ENCODE measurements at places on chromosomes 7 and 10.

DNA sequence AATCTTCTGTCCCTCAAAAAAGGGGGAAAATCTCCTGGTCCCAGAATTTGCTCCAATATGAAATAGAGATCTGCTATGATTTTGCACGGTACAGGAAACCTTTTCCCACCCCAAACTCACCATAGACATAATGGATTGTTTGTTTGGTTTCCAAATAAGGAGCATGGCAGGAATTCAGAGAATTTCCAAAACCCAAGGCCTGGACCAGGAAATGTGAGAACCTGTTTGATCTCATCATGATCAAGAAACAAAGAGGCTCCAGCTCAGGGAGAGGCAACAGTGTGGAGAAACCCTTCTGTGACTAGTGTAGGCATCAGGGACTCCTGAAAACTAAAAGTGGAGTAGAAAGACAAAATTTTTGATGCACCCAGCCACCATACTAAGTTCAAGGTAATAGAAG lies 1548.1 kb upstream of the LRRTM3 start:
- no peak for DNase-seq

GRCh38 chr7:11846361-11846955 lies 14.5 kb upstream of the THSD7A start:
- DNase-seq, result no peak

DNA sequence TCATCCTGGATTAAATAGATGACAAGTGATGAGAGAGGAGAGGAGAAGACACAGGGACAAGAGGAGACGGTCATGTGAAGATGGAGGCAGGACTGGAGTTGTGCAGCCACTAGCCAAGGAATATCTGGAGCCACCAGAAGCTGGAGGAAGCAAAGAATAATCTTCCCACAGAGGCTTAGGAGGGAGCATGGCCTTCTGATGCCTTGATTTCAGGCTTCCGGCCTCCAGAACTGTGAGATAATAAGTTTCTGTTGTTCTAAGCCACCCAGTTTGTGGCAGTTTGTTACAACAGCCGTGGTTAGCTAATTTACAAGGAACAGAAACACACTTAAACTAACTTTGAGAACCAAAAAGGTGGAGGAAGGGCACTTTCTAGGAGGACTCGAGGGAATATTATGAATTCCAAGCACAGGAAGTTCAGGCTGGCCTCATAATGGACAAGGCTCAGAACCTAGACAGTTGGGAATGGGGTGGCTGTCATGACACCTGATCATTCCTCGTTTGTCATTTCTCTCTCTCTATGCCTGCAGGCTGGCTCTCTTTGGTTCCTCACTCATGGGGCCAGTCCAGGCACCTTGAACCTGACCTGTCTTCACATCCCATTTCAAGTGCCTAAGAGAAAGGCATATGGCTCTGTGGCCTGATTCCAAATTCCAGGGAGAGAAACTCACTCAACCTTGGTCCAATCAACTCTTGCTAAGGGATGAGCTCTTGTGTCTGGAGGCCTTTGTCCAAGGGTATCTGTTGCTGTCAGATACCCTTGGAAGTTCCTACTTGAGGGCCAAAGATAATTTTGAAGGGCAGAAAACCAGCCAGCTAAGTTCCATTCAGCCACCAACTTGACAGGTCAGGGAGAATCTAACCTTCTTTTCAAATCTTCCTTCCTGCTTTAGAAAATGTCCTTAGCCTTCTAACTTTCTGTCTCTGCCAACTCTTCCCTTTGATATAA lies 33.5 kb upstream of the PDZD8 start:
- DNase-seq, result no peak

DNA sequence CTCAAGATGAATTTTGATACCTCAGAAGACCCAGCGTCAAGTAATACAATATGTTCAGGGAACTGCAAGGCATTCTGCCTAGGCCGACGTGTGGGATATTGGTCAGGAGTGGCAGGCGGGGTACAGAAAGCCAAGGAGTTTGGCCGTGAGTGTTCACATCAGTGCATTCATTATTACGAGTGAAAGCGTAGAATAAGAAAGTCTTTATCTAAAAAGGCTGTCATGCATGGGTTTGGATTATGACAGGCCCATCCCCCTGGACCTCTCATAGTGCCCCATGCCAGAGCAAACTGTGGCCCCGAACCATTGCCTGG lies 7.5 kb downstream of the AIMP2 start:
- no peak for DNase-seq

DNA sequence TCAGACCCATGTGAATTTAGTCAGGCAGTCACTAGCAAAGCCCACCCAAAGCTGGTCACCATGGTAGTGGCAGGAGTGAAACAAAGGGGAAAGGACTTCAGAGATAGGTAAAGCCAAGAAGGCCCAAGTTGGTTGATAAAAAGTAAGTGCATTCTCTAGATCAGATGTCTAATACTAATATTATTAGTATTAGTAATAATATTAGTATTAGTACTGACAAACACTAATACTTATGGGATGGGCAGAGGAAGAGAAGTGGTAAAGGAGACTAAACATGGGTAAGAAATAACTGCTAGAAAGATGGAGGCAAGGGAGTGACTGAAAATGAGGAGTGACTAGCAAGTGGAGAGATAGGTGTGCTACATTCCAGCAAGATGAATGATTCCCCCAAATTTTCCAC lies 46.6 kb upstream of the PHYHIPL start:
- DNase-seq, result no peak

DNA sequence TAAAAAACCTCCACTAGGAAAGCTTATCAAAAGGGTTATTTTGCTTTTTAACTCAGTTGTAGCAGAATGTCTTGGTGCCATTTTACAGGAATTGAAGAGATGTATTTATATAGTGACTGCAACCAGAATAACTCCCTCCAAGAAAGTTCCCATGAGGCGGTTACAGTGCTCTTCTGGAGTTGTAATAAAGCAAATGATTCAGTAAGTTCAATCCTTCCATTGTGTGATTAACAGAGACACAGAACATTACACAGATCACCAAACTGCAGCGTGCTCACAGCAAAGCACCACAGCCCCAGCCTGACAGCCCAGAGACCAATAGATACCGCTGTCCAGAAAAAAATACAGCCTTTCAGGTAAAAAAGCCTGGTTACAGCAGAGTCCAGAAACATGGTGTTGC lies 21.9 kb upstream of the CABCOCO1 start:
- DNase-seq, result no peak

DNA sequence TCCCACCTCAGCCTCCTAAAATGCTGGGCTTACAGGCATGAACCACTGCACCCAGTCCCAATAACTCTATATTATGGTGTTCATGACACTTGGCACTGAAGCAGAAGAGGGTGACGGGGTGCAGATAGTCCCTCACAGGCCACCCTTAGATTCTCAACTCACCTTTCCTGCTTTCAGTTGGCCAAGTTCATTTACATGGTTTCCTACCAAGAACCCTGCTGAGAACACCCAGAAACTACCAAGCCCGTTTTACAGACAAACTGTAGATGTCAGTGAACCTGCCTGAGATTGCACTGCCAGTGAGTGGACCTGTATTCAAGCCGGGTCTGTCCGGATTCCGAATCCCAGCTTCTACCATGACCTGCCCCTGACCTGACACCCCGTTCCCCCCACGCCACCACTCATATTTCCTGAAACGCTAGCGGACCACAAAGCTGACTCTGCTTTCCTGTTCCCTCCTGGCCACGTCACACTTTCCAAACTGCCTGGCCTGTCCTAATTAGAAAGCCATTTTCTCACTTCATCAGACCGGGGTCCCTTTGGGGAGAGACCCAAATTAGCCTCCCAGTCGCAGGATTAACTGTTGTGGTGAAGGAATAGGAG lies 17.3 kb downstream of the GRID2IP start:
- DNase-seq, result peak; percentile 14

DNA sequence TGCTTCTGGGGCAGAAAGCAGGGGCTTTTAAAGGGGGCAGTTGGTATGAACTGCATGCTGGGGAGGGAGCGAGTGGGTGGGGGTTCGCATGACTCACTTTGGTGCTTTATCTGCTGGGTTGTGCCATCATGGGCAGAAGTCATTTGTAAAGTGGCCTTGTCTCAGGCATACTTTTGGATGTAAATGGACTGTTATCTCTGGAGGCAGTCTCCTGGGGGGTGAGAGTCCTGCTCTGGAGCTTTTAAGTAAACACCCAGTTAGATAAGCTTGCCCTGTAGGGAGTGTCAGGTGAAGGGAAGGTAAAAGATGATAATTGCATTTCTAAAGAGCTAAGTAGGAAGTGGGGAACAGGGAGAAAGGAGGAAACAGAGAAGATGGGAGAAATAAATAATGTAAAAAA lies 1.6 kb upstream of the GSTO1 start:
- no peak for DNase-seq

- DNase-seq, result no peak
Observed at GRCh38 chr7:79406371-79406770, 47.1 kb downstream of the MAGI2 start.

DNA sequence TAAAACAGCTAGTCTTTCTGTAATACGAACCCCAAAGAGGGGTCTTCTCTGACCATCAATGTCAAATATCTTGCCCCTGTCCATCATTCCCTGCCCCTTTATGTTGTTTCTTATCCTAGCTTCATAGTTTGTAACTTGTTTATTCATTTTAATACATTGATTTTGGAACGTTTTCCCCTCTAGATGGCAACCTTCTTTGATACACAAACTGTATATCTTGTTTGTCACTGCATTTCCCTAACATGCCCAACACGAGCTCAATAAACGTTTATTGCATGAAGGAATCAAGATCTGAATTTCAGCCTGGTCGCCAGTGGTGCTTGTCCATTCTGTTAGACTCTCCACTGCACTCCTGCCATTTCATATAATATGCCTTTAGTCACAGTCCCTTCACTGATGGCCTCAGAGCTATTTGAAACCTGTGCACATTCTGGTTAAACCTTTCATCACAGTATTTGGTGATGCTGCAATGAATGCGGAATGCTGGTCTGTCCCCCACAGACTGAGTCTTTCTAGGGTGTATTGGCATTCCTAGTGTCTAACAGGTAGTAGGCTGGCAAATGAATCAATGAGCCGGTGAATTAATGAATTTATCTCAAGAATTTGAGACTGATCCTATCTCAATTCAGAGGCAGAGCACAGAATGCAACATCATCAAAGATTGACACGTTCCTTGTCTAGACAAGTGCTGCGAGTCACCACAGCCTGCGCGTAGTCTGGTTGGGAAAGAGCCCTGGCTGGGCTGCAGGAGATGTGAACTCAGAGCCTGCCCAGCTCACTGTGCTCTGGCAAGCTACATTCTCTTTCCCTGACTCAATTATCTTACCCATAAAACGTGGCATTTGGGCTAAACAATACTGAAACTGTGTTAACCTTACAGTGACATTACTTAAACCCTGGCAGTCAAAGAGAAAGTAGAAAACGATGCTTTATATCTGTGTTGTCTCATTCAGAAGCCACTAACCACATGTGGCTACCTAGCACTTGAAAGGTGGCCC lies 55.2 kb upstream of the FRMD4A start:
- DNase-seq, result peak; percentile 31

DNA sequence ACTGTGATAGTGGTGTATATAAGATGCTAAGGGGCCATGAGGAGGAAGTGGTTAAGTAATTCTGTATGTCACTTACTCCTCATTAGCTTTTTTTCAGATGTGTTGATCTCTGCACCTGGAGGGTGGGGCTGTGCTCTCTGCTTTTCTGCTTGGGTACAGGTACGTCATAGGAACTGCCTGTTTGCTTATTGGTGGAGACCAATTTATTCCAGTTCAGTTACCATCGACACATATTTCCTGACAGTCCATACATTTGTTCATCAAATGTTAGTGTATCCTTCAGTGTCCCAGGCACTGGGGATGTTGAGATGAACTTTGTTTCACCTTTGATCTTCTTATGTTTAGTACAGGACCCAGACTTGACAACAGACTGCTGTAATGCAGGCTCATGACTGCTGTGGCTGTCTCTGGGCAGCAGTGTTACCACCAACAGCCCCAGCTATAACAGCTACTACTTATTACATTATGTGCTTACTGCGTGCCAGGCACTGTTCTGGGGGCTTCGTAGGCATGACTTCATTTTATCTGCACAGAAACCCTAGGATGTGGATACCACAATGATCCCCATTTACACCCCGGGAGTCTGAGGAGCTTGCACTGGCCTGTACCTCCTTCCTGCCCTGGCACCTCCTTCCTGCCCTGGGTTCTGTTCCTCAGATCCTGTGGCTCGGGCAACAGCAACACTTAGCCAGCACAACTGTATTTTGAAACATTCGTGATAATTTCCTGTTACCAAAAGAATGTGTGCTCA lies 87.4 kb downstream of the BUB3 start:
- no peak for DNase-seq

DNA sequence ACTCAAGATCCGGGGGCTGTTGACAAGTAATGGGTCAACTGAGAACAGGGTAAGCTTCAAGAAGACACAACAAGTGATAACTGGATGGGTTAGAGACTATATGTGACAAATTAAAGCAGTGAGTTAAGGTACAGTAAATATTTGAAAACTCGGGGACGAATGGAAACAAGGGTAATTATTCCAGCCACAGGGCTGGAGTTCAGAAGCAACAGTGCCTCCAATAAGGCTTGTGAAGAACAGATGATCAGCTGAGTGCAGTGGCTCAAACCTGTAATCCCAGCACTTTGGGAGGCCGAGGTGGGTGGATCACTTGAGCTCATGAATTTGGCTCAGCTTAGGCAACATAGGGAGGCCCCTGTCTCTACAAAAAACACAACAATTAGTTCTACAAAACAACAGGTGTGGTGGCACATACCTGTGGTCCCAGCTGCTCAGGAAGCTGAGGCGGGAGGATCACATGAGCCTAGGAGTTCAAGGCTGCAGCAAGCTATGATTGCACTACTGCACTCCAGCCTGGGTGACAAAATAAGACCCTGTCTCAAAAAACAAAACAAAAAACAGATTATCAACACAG lies 20.5 kb upstream of the DLD start:
- DNase-seq, result peak; percentile 76

GRCh38 chr10:91587710-91588638 lies 44.9 kb downstream of the PPP1R3C start:
- no peak for DNase-seq

DNA sequence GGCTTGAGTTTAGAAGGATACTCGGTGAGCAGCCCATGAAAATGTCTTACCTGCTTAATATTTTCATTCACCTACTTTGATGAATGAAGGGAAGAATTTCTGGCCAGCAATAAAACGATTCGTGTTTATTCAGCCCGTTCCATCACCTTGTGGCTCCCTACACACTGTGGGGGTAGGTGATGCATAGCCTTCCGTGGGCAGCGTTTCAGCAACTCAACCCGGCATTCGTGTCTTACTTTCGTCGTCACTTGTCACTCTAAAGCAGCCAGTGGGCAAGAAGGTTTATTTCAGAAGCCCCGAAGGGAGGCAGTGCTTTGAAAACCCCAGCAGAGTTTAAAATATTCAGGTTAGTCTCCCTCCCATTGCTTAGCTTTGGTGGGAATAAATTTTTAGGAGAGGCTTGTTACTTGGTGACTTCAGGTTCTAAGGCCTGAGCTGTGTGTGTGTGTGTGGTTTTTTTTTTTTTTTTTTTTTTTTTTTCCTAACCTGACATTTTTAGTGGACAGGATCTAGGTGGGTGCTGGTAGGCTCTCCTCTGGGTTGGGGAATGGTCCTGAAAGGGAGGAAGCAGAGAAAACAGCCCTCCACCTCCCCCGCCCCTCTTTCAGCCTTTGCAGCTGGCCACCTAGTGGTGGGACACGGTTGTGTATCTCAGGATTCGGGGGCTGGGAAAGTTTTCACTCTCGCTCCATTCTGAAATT lies 1.8 kb downstream of the GRK5 start:
- no peak for DNase-seq

GRCh38 chr10:100238429-100238828 lies 9.0 kb upstream of the CHUK start:
- DNase-seq, result no peak

All from MM.1S (cell line).